Cardiac muscle cell (in vitro differentiated cells and primary cell): ENCODE measurements at places on chromosomes 4 and X.

DNA sequence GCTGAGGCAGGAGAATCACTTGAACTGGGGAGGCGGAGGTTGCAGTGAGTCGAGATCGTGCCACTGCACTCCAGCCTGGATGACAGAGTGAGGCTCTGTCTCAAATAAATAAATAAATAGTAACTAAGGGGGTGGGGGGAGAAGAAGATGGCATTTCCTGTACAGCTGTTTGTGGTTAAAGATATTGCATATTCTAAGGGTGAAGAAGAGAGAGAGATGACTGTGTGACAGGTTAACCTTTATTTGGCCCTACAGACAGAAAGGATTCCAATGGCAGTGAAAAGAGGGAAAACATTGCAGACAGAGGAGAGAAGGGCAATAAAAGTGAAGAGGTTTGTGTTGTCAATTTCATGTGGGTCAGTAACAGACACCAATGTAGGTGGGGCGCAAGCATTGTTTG is 9.4 kb downstream of the TASL start:
- DNase-seq = peak; percentile 62

GRCh38 chr4:81600520-81601357 is 129.0 kb upstream of the RASGEF1B start:
- DNase-seq = peak; percentile 79

- DNase-seq = no peak
Observed at GRCh38 chr4:26839016-26839415, 21.6 kb upstream of the STIM2 start.

DNA sequence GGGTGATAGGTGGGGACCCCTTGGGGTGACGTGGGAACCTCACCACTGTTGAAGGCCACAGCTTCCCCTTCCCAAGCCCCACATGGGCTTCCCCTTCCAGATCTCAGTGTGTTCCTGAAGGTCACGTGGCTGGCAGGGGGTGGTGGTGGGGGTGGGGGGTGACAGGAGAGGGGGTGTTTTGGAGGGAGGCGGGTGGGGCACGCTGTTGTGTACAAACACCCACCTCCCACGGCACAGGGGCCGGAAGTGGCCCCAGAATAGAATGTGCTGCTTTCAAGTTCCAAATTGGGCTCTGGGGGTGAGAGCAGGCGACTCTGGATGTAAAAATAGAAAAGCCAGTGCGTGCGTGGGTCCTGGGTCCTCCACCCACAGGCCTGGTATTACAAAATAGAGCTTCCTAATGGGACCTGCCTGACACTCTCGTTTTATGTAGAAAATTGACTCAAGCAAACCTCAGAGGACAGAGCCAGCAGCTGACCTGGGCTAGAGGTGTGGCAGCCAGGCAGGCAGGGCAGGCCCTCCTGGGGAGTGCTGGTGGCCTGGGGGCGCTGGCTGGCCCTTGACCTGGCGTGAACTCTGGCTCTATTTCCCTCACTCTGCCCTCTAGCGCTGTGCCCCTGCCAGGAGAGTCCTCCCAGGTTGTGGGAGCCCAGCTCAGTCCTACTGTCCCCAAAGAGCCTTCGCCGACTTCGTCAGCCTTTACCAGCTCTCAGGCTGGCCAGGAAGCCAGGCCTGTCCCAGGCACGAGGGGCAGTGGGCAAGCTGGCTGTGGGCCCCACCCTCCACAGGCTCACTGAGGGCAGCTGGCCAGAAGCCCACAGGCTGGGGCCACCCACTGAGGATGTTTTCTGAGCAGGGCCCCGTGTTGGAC is 5.4 kb upstream of the SH3BP2 start:
- DNase-seq = no peak

DNA sequence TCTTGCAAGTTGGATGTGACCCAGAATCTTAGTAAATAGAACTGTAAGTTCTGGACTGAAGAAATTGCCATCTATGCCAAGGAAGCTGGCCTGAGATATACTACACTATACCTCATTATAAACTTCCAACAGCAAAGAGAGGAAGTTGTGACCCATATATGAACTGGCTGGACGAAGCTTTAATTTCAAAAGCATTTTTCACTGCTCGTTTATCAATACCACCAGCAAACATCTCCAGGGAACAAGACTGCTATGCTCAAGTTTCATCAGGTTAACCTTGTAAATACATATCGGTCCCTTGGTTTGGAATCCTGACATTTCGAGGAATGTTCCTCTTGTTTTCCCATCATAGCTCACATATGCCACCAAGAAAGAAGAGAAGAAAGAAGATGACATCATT is 334.5 kb upstream of the IGFBP7 start:
- DNase-seq = no peak

GRCh38 chrX:153800746-153801145 is 6.3 kb downstream of the SSR4 start:
- no peak for DNase-seq

GRCh38 chr4:7209699-7210098 is 17.4 kb downstream of the SORCS2 start:
- DNase-seq = peak; percentile 29

- DNase-seq = peak; percentile 80
Observed at GRCh38 chr4:54085284-54085683, 14.7 kb upstream of the GSX2 start.

DNA sequence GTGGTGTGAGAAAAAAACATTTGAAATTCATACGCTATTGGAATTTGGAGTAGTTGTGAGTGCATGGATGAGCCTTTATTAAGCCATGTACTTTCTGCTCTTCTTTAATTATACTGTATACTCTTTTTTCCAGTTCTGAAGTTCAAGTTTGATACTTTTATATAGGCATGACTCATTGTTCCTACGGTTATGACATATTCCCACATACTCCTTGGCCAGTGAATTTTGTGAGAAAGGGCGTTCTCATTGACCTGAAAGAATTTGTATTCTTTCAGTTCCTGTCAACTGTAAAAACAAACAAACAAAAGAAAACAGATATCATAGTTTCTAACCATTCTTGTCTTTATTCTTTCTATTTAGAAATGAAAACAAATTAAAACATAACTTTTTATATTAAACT is 407.3 kb downstream of the MAPK10 start:
- DNase-seq = peak; percentile 67

DNA sequence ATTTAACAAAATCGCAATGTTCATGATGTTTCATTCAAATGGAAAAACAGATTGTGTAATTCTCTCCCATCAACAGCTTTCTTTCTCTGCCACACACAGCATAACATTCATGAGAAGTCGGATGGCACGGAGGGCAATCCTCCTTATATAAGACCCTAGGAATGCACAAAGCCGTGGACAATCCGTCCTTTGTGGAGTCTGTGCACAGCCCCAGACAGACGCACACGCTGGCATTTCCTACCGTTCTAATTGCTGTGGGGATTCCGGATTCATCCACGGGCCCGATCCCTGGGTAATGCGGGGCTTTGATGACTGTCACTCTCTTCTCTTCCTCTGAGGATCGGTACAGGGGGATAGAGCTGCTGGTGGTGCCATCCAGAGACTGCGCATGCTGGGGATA is 121.9 kb upstream of the PDLIM3 start:
- DNase-seq = no peak
